ENCODE measurements at places on chromosomes 16 and 17. TPM values are rescaled to one million over a fixed set of nuclear protein-coding genes. Genes with fewer than 3 reads are reported as not detected.

GRCh38 chr17:36835036-36835435 is 102.2 kb upstream of the LHX1 start:
- no peak for DNase-seq

DNA sequence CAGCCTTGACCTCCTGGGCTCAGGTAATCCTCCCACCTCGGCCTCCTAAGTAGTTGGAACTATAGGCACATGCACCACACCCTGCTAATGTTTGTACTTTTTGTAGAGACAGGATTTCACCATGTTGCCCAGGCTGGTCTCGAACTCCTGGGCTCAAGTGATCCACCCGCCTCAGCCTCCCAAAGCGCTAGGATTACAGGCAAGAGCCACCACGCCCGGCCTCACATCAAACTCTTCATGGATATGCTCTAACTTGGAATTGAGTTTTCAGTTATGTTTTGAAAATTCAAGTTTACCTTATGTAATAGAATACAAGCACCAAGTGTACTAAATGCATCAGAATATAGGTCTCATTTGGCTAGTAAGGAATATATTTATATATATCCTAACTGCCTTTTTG is 119.6 kb downstream of the BRIP1 start:
- no peak for DNase-seq

DNA sequence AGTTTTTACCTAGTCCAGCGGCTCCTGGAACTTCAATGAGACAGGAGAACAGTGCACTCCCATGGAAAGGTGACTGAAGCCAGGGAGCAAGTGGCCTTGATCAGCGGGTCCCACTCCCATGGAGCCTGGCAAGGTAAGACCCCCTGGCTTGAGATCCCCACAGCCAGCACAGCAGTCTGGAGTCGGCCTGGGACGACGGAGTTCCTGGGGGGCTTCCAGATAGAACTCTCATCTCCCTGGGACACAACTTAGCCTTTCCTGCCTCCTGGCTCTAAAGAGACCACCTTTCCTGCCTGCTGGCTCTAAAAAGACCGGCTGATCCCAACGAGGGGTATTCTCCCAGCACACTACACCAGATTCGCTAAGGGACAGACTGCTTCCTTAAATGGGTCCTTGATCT is 1279.0 kb upstream of the GOT2 start:
- no peak for DNase-seq

DNA sequence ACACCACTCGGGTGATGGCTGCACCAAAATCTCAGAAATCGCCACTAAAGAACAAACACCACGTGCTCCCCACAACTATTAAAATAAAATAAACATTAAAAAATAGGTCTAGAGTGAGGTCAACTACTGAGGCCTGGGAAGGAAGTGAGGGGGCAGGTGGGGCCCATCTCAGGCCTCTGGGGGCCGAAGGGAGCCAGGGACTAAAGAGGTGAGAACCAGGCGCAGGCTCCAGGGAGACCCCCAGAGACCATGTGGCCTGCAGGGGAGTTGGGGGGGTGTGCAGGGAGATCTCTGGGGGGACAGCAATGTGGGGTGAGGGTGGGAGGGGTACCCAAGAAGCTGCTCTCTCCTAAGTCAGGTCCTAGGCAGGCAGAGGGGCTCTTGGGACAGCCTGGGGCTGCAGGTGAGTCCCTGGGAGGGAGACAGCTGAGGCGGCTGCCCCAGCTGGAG is 111.3 kb upstream of the SMURF2 start:
- no peak for DNase-seq

DNA sequence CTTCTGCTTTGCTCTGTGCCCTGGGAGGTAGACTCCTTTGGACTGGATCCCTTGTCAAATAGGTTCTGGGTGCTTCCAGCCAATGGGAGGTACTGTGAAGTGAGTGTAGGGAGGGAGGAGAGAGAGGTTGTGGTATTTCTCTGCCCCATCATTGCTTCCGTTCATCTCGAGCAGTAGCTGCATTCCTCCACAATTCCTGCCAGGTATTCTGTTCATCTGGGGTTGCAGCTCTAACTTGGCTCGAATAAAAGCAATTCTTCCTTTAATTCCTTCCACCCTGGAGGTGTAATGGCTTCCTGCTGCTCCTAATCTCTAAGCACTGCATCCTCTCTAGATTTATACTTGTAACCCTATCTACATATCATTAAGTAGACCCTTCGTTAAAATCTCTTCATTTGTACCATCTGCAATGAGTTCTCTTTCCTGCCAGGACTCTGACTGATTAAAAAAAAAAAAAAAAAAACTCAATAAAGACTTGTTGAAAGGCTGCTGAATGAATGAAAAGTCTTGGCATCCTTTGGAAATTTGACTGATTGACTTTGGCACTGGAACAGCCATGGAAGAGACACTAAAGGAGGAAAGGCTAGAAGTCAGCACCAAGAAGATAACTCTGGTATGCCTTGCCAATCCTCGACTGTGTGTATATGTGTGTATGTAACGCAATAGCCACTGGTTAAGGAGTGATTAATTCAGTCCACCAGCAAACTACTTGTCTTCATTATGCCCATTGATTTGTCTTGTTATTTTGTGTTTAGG is 616.9 kb upstream of the SOX9 start:
- DNase-seq: no peak

DNA sequence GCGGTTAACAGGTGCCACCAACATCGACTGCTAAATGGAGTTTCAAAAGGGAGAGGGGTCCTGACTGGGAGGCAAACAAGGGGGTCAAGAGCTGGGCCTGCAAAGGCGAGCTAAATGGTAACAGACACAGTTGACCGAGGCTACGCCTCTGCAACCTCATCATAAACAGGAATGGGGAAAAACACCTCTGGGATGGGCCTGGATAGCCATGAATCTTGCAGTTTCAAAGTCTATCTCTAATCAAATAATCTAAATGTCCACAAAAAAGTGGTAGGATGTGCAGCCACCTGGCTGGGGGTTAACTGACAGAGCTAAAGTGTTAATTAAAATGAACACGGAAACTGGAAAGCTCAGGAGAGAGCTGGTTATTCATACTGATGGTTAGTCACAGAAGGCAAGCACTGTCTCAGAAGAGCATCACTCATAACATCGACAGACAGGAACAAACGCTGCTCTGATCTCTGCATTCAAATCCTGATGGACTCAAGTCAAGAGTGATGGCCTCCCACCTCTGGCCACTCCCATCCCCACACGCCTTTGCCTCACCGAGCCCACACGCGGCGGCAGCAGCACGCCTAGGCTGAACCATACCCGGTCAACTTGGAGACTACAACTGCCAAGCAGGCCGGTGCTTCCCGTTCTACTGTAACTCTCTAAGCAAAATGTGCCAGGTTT is 56.3 kb downstream of the CREBBP start:
- DNase-seq: no peak

DNA sequence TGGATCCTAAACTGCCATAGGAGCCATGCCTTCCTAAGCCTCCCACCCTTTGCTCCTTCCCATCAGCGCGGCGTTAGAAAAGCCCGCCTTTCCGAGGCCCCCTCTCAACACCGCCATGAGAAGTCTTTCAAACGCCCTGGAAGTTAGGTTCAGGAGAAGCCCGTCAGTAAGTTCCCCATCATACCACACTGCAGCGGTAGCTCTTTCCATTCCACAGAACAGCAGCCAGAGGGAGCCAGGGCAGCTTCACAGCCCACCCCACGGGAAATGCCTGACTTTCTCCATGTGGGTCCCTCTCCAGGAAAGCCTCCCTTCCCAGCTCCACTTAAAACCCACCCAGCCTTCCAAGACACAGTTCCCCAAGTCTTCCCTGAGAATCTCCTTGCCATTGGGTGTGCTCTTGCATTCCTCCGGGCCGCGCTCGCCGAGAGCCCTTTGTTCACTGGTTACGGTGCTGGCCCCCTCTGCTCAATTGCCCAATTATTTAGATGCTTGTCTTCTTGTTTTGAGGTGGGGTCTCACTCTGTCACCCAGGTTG is 28.7 kb downstream of the KIAA0513 start:
- no peak for DNase-seq

- no peak for DNase-seq
Observed at GRCh38 chr16:53744449-53744848, 40.5 kb downstream of the FTO start.

DNA sequence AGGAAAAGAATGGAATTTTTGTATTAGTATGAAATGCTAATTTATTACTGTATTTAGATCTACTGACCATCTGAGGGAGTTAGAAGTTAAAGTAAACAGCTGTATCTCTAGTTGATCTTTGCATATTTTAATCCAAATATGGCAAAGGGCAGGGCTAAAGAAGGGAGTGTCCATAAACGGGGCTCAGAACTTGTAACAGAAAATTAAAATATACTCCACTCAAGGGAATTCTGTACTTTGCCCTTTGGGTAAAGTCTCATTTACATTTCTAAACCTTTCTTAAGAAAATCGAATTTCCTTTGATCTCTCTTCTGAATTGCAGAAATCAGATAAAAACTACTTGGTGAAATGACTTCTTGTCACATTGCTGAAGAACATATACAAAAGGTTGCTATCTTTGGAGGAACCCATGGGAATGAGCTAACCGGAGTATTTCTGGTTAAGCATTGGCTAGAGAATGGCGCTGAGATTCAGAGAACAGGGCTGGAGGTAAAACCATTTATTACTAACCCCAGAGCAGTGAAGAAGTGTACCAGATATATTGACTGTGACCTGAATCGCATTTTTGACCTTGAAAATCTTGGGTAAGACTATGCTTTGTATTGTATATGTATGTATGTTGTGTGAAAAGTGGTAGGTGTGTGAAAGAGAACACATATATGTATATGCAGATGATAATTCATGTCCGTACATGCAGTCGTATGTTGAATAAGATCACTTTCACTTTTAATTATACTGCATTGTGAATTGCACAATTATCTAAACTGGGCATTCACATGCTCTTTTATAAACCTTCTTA is at the start of gene ASPA:
Gene ASPA (plus strand): TSS at position 186 of the 799 bp plus-strand sequence. CDS start 163 bp downstream, at position 349.
- DNase-seq: no peak

- no peak for DNase-seq
Observed at GRCh38 chr17:33164169-33164881, 128.8 kb downstream of the ASIC2 start.

DNA sequence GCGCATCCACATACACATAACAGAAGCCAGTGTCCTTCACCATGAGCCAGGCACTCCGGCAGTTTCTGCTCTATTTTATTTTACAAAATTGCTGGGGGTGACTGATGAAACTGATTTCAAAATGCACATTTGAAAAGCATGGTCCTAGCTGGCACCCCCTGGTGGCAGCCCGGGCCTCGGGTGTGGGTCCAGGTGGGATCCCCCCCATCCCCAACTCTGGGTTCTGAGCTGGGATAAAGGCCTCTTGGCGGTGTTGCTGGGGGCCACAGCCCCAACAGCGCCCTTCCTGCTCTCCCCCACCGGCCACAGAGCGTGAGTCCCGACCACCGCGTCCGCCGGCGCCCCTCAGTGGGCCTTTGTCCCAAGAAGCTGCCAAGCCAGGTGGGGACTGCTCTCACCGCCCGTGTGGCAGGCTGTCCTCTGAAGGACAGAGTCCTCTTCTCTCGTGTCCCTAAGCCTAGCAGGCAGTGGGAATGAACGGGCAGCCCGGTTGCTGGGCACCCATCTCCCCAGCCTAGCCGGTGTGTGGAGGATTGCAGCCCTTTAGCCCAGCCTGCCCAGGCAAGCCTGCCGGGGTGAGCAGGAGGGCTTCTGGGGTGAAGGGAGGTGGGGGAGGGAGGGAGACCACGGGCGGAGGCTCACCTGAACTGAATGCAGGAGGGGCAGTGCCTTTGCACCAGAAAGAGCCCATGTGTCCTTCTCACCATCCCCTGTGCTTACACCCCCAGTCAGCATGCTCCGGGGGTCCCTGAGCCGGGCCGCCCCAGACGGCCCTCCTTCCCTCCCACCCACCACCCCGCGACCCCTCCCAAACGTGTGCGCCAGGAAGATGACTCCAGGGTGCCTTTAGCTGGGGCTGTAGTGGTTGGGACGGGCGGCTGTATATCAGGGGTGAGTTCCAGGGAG is 898 bp downstream of the SNAI3 start:
- DNase-seq: no peak

DNA sequence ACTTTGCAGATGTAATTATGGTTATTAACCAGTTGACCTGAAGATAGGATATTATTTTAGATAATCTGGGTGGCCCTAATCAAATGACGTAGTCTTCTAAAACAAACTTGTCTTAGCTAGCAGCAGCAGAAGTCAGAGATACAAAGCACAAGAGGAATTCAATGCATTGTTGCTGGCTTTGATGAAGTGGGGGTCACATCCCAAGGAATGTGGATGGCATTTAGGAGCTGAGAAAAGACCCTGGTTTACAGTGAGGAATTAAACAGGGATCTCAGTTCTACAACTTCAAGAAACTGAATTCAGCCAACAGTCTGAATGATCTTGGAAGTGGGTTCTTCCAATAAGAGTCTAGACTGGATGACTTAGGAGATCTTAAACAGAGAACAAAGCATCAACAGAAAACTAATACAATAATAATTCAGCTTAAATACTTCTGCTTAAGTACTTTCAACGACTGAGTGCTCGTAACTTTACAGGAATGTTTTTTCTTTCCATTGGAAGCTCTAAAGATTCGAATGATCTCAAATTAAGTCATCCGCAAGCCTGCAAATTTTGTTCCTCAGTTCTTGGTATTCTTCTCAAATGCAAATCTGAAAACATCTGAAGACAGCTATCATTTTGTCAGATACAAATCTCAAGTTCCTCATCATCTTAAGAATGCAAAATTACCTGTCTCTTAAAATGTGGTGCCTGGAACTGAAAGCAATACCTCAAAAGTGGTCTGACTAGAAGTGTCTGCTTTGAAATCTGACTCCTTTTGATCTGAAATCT is 3.3 kb downstream of the C16orf46 start:
- no peak for DNase-seq

CMTM2 gene
- not detected for total RNA-seq

CMTM4 gene
- 80.9 TPM for total RNA-seq

KRTAP9-4 gene
- not detected for total RNA-seq

PRR15L gene
- 36.1 TPM for total RNA-seq

GLTPD2 gene
- total RNA-seq: 4.1 TPM

SULT1A4 gene
- total RNA-seq: 3.3 TPM

NPIPA8 gene
- 0.34 TPM for total RNA-seq

SYCE1L gene
- 27.2 TPM for total RNA-seq
